Stromal cell of bone marrow (primary cell): ENCODE measurements at places on chromosomes 3 and 15.
A peak's percentile ranks its signal among the peaks of the same experiment; 100 is the strongest.

DNA sequence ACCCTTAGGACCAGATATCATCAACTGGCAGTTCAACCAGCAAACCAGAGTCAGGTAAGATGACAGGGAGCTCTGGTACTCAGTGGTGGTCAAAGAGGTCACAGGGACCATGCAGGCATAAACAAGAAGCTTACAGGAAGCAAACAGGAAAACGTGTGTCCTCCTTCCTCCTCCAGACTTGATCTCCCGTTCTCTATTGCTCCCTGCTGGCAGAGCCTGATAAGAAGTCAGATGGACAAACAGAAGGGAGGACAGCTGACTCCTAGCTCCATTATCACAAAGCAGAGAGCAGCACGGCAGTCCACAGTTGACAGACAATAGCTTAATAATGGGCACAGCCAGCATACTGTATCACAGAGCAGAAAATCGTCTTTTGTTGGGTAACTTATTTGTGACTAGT is 156.5 kb upstream of the SLC2A2 start:
- DNase-seq: no peak

GRCh38 chr3:94065819-94066480 is 3.1 kb downstream of the NSUN3 start:
- DNase-seq: no peak

GRCh38 chr3:141434255-141434654 is 52.6 kb upstream of the RASA2 start:
- DNase-seq: no peak

DNA sequence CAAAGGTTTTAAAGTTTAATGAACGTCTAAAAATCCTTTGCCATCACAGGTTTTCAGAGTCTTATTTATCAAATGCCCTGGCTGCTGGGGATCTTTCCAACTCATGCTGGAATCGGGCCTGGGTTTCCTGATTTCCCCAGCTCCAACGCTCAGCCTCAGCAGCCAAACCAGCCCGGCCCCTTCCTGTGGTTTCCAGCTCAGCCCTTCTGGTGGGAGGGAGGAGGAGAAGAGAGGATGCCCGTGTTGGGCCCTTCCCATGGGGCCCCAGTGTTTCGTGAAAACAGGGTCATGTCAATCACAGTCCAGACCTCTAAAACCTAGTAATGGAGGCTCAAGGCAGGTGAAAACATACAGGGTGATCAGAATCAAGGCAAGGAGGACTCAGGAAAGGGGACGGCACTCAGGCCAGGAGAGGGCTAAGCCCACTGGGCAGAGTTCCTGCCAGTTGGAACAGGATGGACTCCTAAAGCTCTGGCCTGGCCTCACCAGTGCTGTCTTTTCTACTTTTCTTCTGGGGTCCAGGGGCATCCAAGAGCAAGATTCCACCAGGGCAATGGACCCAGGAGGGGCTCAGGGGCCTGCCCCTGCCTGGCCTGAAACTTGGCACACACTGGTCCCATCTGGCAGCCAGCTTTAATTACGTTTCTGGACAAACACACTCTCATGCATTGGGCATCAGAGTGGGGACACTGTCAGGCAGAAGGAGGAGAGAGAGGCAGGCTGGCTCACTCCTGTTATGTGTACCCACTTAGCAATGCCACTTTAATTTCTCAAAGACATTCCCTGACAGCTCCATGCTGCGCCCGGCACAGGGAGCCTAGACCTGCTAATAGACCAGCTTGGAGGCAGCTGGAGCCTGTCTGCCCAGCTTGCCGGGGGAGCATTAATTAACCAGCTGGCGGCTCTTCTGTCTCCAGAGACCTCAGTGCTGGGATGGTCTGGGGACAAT is 194.6 kb downstream of the FAM43A start:
- peak; percentile 64 for DNase-seq

GRCh38 chr15:68623301-68623892 is 44.6 kb downstream of the CORO2B start:
- DNase-seq: no peak

DNA sequence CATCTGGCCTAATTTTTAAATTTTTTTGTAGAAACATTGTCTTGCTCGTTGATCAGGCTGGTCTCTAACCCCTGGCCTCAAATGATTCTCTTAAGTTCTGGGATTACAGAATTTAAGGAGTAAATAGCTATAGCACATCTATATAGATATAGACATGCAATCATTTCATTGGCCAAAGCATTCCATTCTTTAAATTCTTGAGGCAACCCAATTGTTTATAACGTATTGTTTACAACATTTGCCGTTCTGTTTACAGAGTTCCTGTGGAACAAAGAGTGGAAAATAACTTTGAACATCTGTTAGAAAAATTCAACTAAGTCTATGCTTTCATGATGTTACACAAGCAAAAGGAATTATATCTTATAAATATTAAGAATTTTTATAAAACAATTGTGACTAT is 205.2 kb upstream of the ROBO2 start:
- no peak for DNase-seq

- DNase-seq: no peak
Observed at GRCh38 chr3:131174752-131175151, 148.1 kb downstream of the NEK11 start.

- DNase-seq: no peak
Observed at GRCh38 chr3:101999177-101999779, 150.0 kb downstream of the NFKBIZ start.

DNA sequence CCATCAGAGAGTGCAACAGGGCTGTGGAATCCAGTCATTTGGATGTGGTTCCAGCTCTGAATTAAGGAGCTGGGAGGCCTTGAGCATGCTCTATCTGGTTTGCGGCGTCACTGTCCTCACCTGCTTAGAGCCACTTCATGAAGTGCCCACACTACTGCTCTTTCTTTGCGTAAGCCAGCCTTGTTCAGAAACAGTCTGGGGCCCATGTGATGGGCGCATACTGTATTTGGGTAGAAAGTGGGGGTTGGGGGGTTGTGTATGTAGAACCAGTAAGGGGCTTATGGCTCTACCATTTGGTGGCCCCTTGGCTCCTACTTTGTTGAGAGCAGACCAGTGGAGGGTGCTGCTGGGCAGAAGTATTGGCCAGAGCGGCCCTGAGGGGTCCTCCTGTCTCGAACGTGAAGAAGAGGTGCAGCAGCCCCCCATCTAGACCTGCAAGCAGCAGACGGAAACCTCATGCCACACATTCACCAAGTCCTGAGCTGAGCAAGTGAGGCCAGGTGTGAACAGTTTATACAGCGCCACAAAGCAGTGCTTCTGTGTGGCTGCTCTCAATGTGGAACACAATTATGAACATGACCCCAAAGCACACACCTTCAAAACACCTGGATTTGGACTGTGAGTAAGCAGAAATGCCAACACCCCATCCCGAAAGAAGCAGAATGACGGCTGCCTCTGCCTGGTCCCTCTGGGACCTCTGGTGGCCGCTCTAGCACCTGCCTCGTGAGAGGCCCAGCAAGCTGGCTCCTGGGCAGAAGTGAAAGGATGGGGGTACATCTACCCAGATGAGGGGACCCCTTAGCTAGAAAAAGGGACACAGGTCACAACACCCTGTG is 26.6 kb downstream of the SRPRB start:
- no peak for DNase-seq

- peak; percentile 57 for DNase-seq
Observed at GRCh38 chr15:67542420-67543347, at the start of gene MAP2K5. MAP2K5 (plus strand) TSS chr15:67542703; CDS start chr15:67543336, 633 bp downstream.

DNA sequence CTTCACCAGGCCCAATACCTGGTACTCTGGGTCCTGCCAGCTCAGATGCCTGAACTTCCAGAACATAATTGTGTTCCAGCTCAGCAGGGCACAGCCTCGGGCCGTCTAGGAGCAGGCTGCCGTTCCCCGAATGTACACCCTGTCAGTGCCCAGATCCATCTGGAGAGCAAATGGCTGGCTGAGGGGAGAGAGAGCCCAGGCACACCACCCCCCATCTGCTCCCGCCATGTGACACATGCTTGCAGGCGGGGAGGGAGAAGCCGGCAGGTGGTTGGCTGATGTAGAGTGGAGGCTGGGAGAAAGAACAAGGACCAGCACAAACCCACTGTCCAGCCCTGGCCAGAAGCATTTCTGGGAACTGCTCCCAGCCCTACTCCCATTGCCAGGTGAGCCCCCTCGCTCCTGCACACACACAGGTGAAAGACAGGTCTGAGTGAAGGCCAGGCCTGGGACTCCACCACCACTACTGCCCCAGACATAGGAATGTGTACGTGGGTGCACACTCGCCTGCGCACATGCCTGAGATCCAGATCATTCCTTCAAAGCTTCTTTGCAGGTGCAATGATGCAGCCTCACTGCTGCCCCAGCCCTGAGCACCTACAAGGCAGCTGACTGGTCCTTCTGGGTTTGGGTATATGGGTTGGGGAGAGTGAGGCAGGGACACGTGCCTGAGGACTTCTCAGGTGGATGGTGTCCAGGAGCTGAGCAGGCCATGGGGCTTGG is 53.5 kb downstream of the SEMA5B start:
- no peak for DNase-seq

DNA sequence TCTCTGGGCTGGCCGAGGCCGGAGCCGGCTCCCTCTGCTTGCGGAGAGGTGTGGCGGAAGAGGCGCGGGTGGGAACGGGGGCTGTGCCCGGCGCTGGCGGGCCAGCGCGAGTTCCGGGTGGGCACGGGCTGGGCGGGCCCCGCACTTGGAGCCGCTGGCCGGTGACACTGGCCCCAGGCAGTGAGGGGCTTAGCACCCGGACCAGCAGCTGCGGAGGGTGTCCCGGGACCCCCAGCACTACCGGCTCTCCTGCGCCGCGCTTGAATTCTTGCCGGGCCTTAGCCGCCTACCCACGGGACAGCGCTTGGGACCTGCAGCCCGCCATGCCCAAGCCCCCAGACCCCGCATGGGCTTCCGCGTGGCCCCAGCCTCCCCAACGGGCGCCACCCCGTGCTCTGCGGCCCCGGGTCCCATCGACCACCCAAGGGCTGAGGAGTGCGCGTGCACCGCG is 736.3 kb upstream of the ARRDC4 start:
- DNase-seq: no peak

GRCh38 chr15:37425541-37425940 is 325.2 kb upstream of the MEIS2 start:
- DNase-seq: no peak

DNA sequence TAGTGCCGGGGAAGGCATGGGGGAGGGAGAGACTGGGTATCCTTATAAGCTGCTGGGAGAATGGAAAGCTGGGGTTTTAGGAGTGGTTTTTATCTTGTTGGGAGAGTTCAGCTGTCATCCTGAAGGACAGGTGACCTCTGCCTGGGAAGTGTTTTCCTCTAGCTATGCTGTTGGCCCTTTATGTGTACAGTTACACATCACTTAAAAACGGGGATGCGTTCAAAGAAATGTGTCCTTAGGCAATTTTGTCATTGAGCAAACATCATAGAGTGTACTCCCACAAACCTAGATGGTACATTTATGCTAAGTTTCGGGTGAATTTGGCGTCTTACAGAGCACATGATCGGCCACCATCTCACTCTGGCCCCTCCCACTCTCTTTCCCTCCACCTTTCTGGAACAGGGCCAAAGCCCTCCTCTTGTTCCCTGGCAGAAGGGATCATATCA is 164.3 kb upstream of the NUDT16 start:
- no peak for DNase-seq

GRCh38 chr3:136750897-136751315 is 1.3 kb downstream of the STAG1 start:
- DNase-seq: peak; percentile 50

- peak; percentile 38 for DNase-seq
Observed at GRCh38 chr3:52891615-52892081, 5.7 kb downstream of the STIMATE start.

DNA sequence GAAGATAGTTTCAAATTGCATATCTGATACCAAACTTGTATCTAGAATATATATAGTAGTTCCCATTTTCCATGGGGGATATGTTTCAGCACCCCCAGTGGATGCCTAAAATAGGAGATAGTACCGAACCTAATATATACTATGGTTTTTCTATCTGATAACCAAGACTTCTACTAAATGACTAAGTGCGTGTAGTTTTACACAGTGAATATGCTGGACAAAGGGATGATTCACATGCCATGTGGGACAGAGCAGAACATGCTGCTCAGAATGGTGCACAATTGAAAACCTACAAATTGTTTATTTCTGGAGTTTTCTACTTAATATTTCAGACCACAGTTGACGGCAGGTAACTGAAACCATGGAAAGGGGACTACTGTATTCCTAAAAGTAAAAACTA is 73.4 kb upstream of the TP63 start:
- DNase-seq: no peak

GRCh38 chr3:115828401-115828800 is 205.1 kb downstream of the GAP43 start:
- no peak for DNase-seq

- no peak for DNase-seq
Observed at GRCh38 chr15:45187894-45188830, at the start of gene SHF. SHF (minus strand) TSS chr15:45187966; CDS start chr15:45187951, 15 bp downstream.

- no peak for DNase-seq
Observed at GRCh38 chr3:36433511-36433910, 53.2 kb downstream of the STAC start.

GRCh38 chr15:65059931-65060596 is 7.7 kb downstream of the RASL12 start:
- no peak for DNase-seq

GRCh38 chr3:141830508-141830907 is 45.9 kb upstream of the ATP1B3 start:
- DNase-seq: no peak

GRCh38 chr15:54941417-54941816 is 255.3 kb downstream of the RSL24D1 start:
- no peak for DNase-seq

GRCh38 chr15:87461631-87462030 is 794.9 kb downstream of the NTRK3 start:
- DNase-seq: no peak

DNA sequence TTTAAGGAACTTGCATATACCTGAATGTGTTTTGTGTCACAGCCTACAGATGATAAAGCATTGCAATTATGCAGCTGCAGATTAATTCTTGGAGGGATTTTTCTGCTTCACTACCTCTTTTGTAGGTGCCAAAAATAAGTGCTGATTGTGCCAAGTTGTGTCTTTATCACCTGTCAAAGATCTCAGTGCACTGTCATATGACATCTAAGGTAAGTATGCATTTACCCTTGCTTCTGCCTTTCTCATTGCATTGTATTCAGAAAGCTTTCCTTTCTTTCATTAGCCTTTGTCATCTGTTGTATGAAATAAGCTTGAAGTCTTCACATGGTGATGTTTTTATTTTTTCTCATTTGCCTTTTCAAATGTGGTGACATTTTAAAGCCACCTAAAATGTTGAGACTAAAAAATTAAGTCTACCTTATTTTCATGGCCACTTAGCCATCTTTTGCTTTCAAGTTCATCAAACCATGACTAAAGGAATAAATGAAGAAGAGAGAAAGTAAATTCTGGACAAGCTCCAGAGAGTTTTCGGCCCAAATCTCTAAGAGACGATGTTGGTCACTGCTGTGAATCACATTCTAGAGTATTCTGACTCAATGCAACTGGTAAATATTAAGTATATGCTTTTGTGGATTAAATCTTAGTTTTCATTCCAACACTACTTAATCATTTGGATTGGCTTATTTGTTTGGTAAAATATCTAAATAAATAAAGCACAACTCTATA is 381.8 kb upstream of the EPHA3 start:
- DNase-seq: no peak

DNA sequence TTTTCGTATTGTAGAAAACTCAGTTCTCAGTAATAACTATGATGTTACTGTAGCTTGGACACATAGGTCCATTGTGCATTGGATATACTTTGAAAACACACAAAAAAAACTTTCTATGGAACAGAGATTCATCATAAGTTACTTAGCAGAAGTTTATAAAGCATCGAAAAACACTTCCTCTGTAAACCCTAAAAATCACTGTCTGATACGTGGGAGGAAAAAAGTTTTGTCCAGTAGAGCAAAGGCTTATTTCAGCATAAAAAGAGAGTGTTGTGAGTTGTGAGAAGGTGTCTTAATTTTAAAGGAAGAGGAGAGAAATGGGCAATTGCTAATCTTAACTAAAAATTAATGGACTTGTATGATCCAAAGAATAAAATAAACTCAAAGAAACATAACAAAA is 64.8 kb downstream of the OSTN start:
- no peak for DNase-seq
